AG20443 (cell line): ENCODE measurements at places on chromosomes 1 and 21.

DNA sequence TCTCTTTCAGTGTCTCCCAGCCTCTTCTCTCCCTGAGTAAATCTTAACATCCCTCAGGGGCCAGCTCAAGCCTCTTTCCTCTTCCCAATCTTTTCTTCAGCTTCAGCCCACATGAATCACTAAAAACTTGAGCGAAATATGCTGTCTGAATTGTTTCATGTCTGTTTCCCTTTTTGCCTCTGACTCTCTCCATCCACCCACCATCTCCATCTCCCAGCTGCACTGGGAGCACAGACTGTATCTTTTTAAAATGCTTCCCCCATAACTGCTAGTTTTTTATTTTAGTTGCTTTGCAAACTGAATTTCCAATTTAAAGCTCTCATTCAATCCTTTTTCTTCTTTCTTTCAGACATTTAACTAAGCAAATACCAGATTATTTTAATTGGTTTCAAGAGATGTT lies 3.0 kb upstream of the AHCTF1 start:
- no peak for DNase-seq

DNA sequence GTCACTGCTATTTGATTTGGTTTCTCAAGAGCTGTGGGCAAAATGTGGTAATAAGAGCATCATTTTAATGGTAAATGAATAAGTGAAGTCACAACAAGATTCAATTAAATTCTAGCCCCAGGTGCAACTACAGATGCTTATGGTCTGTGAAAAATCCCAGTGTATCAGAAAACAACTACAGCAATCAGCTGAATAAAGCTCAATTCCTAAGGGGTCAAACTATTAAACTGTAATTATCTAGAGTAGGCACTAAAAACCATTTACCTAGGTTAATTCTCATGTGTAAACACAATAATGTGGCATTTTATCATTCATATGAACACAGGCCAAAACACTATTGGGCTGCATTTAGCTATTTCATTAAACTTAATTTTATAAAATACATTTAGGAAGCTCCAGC lies 9.6 kb downstream of the TARBP1 start:
- DNase-seq = no peak

DNA sequence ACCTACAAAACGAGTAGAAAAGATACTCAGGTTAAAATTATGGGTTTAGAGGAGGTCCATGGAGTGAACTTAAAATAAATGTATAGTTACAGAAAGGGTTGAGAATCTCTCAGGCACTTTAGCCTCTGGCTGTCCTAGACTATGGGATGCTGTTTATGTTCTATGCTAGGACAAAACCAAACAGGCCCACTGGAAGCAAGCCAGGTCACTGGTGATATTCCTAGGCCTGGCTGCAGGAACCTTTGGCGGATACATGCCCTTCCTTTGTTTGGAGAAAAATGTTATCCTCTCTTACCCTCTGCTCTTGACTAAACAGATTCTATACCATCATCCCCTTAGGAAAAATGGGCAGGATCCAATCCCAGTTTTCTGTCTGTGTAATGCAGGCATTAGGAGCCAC lies 90.7 kb upstream of the DUSP10 start:
- no peak for DNase-seq

DNA sequence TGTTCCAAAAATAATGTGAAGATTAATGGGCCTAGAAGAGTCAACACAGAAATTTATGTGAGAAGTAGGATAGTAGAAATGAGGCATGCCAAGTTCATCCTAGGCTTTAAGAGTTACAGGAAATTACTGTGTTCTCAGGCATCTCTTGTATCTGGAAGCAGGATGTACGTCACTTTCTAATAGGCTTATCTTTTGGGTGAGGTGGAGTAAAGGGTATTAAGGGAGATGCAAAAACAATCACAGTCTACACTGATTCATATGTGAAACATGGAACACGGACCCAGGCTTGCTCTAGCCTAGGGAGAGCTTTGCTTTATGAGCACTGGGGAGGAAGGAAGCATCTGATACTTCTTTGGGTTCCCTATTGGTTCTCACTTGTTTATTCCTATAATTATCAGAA lies 84.5 kb upstream of the RGS4 start:
- DNase-seq = no peak

DNA sequence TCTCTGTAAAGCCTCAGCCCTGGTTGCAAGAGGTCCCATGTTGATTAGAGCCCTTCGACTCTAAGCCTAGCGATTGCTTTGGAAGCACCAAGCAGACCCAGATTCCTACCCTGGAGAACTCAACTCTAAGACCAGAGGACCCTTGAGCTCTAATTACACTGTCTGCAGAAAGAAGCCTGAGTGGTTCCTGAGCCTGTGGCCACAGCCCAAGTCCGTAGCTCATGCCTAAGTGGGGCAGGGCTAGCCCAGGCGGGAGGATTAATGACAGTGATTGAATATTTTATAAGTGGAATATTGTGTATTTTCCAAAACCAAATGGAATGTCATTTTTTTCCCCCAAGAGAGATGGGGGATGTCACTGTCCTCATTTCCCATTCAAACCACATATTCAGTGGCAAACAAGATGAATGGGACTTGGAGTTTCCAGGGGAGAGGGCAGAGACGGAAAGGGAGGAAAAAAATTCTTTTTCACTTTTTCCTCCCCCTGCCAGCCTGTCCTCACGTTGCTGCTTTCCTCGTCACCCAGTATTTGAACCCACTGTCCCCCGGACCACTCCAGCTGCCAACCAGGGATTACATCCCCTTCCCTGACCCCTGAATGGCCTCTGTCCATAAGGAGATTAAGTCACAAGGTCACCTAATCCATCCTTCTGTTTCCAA lies 79.6 kb upstream of the CTTNBP2NL start:
- no peak for DNase-seq

DNA sequence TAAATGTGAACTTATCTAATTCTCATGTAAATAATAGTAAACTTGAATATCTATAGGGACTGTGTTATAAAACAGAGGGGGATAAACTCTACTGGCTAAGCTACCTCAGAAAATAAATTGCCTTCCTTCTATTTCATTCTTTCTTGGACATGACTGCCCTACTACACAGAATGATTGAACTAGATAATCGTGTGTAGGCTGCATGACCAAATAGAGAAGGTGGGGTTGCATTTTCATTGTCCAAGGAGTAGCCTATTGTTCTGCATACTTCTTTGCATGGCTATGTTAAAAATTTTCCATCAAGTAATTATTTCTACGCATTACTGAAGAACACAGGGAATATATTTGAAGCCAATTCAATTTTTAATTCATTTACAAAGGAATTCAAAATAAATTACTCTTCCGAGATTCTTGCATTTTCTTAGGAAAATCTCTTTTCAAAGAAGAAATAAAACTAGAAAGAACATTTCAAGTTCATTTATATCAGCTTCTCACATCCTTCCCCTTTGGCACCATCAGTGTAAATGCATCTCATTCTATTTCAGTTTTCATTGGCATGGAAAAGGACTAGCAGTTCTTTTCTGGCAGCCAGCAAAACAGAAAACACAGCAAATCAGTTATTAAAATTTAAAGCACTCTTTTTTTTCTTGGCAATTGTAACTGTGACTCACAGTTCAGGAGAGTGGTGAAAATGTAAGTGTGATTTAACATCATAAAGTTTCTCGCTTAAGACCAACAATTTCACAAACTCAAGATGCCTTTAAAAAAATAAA lies 714.7 kb downstream of the NCAM2 start:
- DNase-seq = peak; percentile 17

GRCh38 chr1:41650028-41650880 lies 165.8 kb upstream of the EDN2 start:
- DNase-seq = peak; percentile 58

DNA sequence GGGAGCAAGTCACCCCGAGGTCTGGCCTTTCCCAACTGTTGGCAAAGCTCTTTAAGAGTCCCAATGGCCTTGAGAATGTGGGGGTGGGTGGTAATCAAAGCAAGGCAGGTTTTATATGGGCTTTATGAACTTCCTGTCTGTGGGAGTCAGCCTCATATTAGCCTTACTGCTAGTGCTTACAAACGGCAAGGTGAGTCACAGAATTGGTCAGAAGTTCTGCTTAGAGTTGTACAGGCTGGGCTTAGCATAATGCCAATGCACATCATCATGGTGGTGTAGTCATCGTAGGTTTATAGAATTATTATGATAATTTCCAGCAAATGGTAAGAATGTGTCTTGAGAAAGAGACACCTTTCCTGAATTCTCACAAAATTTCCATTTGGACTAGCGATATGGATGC lies 192.7 kb upstream of the KIAA0040 start:
- DNase-seq = no peak

DNA sequence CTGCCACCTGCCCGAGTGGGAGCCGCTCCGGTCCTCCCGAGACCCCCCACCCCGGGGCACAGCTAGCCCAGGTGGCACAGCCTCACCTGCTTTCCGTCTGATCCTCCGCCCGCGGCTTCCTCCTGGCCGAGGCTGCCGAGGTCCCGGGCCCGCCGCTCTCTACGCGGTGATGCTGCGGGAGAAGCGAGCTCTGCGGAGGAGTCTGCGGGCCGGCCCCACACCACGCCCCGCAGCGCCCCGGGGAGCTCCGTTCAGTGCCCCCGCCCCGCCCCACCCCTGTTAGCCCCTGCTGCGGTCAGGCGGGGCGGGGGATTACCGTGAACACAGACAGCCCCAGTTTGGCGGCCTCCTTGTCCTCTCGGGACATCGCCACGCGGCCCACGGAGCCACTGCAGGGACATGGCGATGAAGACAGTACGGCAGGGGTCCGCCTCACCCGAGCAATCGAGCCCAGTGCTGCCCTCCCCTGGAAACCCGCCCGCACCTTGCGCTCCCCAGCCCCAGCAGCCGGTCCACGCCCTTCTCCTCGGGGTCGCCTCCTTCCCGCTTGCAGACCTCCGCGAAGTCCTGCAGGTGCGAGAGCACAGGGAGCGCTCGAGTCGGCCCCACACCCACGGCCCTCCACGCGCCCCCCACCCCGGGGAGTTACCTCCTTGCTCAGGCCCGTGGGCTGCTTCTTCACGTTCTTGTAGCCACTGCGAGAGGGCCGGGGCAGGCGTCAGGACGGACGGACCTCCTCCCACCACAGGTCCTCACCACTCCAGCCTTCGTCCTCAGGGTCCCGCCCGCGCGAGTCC lies 933 bp downstream of the C1orf35 start:
- DNase-seq = peak; percentile 53

DNA sequence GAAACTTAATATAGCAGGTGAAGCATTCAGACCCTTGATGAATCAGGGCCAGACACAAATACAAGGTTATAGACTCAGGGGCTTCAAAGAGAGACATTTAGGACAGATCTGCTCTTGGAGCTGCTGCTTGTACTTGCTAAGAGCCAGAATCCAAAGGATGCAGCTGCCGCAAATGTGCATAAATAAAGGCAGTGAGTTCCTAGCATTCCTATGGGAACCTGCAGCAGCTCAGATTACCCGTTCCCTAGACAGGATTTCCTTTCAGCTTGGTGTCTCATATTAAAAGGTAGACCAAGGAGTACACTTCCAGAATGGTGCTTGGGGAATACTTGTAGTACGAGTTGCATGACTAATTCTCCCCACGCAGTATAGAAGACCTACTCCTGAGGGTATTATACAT lies 9.7 kb upstream of the LRRC53 start:
- DNase-seq = no peak

DNA sequence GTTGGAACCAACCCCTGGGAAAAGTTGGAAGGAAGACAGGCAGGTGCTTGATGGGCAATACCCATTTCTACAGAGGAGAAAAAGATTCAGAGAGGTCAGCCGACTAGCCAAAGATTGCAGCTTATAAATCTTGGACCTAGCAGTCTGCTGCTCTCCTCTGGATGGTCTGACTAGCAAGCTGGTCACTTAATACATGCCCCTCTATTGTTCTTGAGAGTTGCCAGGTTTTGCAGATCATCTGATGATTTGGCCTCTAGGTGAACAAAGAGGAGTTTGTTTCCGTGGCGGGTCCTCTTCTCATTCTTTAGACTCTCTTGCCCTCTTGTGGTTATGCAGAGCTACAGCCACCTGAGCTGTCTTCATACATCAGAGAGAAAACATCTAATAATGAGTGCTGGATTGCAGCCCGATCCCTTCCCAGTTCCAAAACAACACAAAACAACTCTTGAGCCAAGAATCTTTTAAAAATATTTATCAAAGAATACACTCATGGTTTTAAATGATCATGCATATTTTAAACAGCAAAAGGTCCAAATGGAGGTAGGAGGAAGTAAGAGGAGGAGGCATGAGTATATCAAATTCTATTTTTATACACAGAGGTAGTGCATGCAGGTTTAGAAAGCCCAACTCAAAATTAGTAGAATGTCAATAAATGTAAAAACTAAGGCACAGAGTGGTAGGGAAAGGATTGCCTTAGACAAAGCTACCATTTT lies 115.7 kb downstream of the SLC30A10 start:
- peak; percentile 72 for DNase-seq

DNA sequence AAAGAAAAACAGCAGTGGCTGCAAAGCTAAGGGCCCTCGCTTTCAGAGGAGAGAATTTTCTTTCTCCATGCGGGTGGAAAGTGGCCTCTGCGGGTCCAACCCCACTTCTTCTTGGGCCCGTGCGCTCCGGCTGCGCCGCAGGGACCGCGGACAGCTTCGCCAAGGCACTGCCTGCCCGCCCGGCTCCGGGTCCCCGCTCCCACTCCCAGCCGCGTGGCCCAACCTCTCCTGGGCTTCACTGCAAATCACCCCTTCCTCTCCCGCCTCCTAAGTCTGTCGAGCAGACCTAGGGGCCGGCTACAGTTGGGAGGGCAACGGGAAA lies 1.0 kb upstream of the RUNX3 start:
- DNase-seq = no peak

- no peak for DNase-seq
Measured at GRCh38 chr21:34567604-34568155, 47.2 kb downstream of the RCAN1 start.

DNA sequence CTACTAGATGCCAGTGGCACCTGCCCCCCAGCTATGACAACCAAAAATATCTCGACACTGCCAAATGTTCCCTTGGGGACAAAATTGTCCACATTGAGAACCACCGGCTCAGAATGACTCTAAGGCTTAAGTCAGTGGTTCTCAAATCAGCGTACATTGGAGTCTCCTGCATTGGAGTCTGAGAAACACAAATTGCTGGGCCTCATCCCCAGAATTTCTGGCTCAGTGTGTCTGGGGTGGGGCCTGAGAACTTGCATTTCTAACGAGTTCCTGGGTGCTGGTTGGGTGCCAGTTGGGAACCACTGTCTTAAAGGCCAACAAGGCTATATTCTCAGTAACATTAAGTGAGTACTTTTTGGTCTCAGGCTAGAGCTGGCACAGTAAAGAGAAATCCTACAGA lies 77.7 kb upstream of the GADD45A start:
- DNase-seq = no peak

GRCh38 chr1:47252369-47252768 lies 20.3 kb upstream of the TAL1 start:
- DNase-seq = no peak

- DNase-seq = no peak
Measured at GRCh38 chr1:61776091-61776490, 33.8 kb downstream of the PATJ start.

DNA sequence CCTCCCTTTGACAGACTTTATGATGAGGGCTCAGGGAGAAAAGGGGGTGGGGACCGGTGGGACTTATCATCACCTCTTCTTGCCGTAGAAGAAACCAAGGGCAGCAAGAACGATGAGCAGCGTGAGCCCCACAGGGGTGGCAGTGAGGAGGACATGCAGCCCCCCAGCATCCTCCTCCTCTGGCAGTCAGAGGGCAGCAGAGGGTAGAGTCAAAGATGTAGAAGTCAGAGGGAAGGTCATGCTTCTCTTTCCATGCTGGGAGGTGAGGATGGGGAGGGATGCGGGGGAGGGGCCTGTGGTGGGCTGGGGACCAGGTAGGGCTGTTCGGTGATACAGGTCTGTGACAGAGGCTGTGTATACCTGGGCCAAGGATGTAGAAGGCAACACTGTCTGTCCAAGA lies 14.8 kb downstream of the INSRR start:
- DNase-seq = no peak
